ENCODE measurements at places on chromosomes 4 and X.

- DNase-seq, result no peak
Measured at GRCh38 chr4:38233727-38234480, 273.7 kb downstream of the PTTG2 start.

DNA sequence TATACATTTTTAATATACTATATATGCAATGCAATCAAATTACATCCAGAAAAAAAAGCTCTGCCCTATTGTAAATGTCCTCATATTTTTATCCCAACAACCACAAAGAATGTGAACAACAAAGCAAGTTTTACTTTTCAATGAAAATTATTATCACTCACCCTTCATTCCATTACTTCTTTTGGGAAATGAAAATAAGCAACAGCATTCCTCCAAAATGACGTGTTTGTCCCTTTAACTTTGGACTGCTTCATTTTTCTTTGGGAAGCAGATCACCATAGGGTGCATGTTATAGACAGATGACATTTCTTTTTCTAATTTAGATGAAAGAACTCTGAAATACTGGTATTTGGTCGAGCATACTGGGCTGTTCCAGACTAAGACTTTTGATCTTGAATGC is 667.1 kb upstream of the BOD1L1 start:
- no peak for DNase-seq

DNA sequence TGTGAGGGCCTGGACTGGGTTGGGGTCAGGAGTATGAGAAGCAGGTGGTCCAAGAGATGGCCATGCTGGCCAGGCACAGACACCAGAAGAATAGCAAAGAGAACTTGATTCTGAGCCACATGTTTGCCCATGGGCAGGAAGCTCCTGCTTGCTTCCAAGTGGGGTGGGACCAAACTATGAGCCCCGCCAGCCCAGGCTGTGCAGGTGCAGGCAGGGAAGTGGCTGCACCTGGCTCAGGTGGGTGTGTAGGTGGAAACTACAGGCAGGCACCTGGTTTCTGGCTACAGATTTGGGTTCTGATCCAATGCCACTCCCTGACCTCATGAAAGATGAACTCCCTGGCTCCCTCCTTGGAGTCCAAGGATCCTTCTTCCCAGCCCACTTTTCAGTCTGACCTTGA is 207.9 kb upstream of the KLF3 start:
- no peak for DNase-seq

- no peak for DNase-seq
Measured at GRCh38 chrX:24242649-24243175, 71.2 kb downstream of the SUPT20HL2 start.

DNA sequence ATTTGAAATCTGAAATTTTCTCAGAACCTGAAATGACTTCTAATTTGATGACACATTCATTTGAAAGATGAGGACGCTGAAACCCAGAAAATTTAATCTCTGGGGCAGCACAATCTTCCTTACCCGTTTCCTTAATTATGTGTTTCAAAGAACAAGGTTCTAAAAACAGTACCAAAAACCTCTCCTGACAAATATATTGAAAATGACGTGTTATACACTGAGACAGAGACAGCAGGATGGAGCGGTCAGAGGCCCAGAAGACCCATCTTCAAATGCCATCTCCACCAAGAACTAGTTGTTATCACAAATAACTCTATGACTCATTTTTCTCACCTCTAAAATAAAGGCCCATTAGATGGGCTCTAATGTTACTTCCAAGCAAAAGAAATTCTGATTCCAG is 177.3 kb downstream of the NSUN7 start:
- DNase-seq, result no peak

DNA sequence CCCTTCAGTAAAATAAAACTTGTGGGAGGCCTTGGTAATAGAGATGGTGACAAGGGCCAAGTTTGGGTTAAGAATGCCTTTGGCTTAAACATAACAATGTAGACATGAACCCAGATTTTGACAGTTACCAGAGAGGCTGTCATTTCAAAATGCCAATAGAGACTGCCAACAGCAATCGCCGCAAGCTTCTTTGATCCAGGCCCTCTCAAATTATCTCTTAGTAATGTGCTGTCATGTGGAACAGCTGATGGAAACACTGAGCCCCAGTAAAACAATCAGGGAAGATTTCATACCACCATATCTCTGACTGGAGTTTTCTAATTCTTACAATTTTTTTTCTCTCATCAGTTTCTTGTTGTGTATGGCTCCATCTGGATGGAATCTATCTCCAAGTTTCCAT is 80.5 kb downstream of the ZNF330 start:
- no peak for DNase-seq

DNA sequence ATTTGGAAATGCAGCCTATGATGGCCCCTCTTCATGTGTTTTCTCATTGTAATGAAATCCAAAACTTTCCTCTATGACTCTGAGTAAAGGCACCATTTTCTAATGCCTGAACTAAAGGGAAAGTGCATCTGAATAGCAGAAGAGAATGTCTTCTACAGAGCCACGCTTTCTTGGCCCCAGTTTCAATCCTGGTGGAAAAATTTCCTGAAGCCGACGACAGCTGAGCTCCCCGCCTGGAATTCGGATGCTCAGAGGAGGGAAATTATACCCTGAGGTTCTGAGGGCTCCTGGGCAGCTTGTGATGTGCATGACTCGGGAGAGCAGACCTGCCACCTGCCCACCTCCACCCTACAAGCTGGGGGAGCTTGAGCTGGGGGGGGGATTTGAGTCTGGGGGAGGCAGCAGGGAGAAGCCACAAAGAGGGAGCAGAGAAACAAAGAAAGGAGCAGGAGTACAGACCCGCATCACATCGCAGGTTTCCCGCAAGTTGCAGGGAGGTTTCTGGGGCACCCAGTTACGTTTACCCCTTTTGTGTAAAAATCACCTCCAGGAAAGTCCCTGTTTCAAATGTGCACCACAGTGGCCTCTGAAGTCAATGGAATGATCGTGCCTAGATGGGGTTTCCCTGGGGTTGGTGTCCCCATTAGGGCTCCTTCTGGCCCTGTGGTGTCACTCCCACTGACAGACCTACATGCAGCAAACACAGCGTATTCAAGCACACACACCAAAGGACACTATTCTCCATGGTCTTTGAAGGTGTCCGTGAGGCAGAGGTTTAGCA is 145.6 kb upstream of the RBPJ start:
- DNase-seq, result peak; percentile 4

GRCh38 chr4:26028133-26028792 is 114.2 kb downstream of the SMIM20 start:
- no peak for DNase-seq

DNA sequence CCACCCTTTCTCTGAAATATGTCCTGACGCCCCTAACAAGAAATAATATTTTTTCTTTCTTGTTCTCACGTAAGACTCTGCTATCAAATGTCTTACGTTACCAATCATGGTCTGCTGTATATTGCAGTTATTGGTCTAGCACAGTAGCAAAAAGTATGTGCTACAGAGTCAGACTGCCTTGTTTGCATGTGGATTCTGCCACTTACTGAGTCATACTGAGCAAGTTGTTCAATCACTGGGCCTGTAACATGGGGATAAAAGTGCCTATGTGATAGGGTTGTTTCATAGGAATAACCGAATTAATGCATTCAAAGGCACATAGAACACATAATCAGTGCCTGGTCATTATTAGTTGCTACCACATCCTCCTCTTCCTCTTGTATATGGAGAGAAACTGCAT is 14.1 kb downstream of the RPGR start:
- DNase-seq, result no peak

- DNase-seq, result no peak
Measured at GRCh38 chrX:28586286-28586685, 960 bp upstream of the IL1RAPL1 start.

DNA sequence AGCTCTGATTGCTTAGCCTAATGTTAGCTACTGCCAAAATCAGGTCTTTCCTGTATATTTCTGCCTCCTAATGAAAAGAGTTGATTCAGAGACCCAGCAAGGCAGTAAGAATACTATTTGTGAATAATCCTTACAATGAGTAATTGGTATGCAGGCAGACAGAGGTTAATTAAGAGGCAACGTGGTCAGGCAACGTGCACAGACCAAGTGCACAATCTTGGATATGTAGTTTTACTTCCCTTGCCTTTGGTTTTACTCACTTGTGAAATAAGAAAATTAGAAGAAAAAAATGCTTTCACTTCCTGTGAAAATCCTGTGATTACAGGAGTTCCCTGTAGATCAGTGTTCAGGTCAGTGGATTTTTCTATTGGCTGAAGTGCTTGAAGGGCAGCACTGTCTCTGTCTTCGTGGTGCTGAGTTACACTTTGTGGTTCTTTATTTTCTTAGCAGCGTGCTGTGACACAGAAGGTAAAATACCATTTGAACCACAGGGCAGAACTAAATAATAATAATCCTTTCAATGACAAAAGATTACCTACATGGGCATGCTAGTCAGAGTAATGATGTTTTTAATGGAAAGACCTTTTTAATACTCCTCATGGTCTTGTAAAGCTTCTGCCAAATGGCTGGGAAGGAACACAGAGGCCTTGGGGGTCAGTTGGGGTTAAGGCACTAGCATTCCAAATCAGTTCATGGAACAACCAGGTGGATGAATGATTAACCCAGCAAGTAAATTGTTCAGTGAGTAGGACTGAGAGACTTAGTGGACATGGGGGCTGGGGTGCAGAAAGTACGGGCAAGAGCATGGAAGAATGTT is 430.9 kb downstream of the MAPK10 start:
- no peak for DNase-seq

DNA sequence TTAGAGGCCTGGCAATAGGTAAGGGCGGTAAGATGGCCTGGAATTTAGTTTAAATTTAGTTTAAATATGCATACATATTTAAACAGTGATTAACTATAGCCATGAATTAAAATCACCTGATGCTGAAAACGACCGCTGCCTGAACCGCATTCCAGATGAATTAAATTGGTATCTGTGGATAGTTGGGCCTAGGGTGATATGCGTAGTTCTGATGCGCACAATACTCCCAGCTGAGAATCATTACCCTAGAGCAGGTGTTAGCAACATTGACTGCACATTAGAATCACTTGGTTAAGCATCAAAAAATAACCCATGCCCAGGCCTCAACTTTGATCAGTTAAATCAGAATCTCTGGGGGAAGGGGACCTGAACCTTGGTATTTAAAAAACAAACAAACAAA is 432.4 kb downstream of the GBA3 start:
- no peak for DNase-seq

DNA sequence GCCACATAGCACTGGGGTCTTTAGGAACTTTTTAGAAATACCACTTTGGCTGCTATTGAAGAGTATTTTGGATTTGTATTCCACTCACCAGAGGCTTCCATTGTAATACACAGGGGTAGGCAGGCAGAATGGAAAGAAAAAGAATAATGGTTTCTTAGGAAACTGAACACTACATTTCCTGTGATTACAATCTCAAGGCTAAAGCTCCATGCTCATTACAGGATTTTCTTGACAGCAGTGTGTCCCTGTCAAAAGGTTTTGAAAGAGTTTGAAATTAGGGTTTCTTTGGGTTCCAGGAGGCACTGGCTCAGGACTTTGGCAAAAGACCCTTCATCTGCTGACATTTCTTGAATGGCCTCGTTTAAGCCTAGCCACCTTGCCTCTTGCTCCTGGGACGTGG is 74.8 kb upstream of the STIM2 start:
- DNase-seq, result no peak

- no peak for DNase-seq
Measured at GRCh38 chr4:85514117-85514516, 39.2 kb downstream of the ARHGAP24 start.

GRCh38 chr4:76610751-76611547 is 175.9 kb downstream of the SHROOM3 start:
- no peak for DNase-seq

DNA sequence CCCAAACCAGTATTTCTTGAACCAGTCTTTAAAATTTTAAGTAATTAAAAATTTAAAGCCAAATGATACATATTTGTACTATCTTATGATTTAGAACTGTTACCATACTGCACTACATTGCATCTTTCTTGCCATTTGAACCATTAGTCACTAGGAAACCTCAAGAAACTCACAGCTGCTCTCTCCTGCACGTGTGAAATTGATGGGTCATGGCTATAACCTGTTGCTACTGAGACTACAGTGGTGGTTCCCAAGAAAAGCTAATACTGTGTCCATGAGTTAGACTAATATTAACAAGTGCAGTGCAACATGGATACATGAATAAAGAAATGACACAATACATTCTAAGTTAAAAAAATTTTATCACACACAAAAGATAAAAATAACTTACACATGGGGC is 88.4 kb downstream of the PDE5A start:
- no peak for DNase-seq

GRCh38 chr4:122884499-122884898 is 37.9 kb downstream of the NUDT6 start:
- DNase-seq, result no peak

DNA sequence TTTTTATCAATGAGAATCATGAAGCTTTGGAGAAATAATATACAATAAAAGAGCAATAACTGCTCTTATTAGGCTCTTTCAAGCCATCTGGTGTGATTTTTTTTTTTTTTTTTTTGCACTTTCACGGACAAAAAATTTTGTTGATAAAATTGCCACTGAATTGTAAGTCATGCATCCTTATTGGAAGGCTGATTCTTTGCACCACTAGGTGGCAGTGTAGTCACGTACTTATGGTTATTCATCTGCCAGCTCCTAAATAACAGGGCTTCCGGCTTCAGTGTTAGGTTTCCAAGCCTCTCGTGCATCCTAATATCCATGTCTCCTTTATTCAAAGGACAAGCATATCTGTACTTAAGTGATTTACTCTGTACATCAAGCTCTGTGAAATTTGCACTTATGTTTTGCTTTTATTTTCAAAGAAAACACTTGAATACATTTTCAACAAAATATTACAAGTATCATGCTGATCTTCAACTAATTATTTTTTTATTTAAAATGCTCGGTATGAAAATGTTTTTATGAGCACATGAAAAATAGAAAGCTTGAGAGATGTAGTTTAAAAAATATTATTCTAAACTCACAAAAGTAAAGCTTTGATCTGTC is 1578.3 kb upstream of the TENM3 start:
- DNase-seq, result peak; percentile 52

DNA sequence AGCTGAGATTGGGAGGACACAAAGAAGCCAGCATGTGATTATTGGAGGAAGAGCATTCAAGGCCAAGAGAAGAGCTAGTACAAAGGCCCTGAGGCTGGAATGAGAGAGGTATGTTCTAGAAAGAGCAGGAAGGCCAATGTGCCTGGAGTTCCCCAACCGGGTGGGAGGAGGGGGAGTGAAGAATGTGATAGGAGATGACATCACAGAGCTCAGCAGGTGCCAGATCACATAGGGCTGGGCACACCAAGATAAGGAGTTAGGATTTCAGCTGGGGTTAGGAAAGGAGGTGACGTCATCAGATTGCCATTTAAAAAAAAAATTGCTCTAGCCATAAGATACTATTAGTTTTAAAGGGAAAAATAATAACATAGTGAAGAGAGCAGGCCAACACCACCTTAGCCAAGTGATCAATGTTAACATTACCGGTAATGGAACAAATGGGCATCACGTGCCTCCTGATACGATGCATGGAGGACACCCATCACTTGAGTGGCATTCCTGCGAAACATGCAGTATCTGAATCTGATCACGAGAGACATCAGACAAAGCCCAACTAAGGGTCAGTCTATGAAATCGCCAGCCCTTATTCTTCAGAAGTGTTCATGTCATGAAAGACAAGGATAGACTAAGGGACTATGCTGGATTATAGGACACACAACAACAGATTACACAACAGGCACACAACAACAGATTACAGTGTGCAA is 344.3 kb downstream of the BCOR start:
- no peak for DNase-seq

All from T-helper 1 cell (primary cell).